ENCODE measurements at places on chromosomes 16 and 17.

GRCh38 chr17:74156878-74157277 lies 46.6 kb upstream of the RPL38 start:
- DNase-seq, result no peak

DNA sequence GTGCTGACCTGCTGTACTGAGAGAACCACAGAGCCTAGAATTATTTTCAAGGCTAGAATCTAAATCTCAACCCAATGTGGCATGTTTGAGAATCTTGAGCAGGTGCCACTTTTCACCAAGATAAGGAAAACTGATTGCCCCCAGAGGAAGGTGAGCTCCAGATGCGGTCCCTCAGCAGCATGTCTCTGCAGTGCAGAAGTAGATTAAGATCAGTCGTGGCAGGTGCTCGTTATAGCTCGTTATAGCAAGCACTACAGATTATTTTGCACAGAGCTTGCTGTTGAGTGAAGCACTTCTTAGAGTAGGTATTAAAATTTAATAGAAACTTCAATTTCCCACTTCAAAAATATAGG lies 176.0 kb downstream of the AATF start:
- no peak for DNase-seq

DNA sequence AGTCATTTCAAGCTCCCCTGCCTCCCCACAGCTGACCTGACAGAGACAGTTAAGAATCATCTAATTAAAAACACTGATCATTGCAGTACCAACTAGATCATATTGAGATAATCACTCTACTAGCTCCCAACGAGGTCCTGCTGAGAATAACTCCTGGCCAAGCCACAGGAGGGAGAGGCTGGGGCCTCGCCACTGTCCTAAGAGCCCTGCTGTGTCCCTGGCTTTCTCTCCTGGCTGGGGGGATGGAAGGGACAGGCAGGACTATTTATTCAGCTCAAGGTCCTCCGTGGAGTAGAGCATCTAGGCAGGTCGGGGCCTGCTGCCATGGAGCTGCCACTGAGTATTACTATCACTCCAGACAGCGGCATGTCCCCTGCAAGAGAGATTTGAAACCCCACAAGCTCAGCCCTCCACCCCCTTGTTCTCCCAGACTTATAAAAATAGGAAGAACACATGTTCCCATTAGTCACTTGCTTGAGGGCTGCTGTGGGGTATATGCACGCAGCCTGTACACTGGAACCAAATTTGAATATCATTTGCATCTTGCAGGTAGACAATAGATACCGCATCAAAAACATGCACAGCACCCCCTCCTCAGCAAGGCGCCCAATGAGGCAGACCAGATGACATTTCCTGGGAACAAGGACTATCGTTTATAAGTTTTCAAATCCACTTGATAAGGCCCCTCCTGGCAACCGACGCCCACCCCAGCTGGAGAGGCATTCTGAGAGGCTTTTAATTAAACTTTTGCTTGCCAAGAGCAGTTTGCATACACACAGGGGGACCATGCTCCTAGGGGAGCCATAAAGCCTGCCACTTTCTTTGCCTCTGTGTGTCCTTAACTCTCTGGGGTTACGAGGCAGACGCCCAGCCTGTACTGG lies 385.2 kb upstream of the ZFHX3 start:
- DNase-seq, result no peak

- DNase-seq, result no peak
These were observed 8.2 kb upstream of the GGA2 start for GRCh38 chr16:23518435-23518891.

- DNase-seq, result no peak
These were observed 52.5 kb downstream of the TEKT5 start for GRCh38 chr16:10641953-10642949.

DNA sequence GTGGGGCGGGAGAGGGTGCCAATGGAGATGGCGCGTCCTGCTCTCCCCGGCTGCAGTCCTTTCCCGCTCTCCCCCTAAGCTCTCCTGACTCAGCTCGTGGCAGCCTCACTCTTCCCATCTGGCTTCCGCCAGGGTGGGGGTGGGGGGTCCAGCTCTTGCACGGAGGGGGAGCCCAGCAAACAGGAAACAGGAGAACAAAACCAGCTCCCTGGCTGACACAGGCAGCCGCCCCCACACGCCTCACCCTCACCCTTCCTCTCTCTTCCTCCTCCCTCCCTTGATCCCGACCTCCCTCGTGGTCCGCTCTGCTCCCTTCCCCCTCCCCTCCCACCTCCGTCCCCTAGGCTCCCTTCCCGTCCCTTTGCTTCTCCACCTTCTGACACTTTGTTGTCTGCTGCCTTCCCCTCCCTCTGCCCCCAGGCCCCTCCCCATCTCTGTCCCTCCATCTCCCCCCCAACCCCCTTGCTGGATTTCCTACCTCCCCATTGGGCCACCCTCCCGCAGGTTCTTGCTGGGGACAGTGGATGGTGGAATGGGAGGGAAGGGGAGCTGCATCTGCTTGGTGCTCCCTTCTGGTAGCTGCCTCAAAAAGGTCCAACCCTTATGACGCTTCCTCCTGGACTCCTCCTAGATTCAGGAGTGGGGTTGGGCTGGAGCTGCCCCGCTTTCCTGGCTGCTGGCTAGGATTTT lies 23.7 kb downstream of the ARHGAP23 start:
- DNase-seq, result peak; percentile 64

DNA sequence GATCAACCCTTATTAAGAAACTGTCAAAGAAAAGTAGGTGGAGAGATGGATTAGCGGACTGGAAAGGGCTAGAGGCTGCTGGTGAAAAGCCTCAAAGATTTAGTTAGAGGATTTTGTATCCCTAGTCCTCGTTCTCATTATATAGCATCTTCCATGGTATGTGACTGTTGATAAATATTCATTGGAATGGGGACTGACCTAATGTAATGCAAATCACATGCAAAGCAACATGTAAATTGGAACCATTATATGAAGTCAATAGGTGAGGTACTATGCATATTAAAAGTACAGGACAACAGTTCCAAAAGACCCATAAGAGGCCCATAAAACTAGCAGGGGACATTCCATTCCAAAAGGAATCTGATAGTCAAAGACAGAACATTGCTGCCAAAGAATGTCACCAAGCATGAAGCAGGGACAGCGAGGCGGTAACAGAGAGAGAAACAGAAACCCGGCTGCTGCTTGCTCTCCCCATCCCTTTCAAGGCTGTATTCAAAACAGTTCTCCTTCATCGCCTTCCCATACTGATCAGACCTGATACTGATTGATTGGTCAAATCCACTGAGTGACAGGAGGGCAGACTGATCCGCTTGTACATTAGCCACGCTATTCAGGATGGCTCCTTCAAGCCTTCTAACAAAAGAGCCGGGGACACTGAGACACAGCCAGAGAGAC lies 44.5 kb downstream of the SOX9 start:
- DNase-seq, result no peak

DNA sequence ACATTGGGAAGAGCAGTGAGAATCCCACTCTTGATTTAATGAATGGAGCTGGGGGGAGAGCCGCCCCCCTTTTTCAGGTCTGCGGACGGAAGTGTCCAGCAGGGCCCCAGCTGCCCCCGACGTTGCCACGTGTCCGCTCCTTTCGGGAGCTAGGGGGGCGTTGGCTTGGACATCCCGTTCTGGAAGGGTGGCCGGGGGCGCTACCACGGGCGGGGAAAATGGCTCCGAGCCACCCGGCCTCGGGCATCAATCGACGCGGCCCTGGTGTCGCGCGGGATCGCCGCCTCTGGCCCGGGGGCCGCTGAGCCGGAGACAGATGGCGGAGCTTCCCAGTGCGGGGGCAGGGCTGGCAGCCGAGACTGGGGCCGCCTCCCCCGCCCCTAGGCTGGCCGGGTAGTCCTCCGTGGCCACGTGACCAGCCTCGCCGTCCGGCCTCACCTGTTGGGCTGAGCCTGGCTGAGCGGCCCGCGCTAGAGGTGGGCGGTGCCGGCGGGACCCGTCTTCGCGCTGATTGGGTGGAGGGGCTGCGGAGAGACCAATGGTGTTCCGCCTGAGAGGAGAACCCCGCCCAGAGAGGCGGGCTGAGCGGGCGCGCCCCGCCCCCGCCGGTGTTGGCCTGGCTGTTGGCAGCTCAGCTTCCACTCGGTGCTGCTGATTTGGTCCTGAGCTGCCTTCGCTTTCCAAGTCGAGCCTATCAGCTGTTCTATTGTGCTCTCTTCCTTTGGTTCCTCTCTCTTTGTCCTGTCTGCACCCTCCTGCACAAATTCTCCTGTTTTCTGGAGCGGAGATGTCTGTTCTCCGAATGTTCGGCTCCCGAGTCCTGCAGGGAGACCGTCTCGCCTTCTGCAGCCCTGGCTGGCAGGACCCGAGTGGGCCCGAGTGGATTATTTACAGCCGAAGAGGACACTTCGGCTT lies 8.3 kb downstream of the HS3ST3B1 start:
- DNase-seq, result peak; percentile 74

DNA sequence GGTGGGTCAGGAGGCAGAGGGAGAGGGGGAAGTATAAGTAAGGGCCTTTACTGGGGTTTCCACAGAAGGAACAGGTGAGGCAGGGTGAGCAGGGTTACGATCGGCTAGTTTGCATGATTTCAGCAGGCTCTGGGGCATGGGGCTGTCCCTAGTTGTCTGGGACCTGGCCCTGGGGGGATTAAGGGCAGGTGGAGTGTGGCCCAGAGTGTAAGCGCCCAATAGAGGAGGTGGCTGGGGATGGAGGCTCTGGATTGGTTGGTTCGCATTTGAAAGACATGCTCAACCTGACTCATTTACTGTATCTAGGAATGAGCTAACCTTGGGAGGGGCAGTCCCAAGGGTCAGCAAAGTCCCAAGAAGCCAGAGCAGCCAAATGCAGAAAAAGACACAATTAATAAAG lies 230.3 kb downstream of the MAP2K4 start:
- no peak for DNase-seq

- peak; percentile 74 for DNase-seq
These were observed 114.1 kb downstream of the SPAG9 start for GRCh38 chr17:51006601-51007000.

GRCh38 chr17:50354776-50355175 lies 8.8 kb downstream of the XYLT2 start:
- DNase-seq, result no peak

- no peak for DNase-seq
These were observed 156.4 kb downstream of the SNX29 start for GRCh38 chr16:12132850-12133440.

GRCh38 chr17:78822552-78822951 lies 18.1 kb downstream of the USP36 start:
- DNase-seq, result peak; percentile 92

DNA sequence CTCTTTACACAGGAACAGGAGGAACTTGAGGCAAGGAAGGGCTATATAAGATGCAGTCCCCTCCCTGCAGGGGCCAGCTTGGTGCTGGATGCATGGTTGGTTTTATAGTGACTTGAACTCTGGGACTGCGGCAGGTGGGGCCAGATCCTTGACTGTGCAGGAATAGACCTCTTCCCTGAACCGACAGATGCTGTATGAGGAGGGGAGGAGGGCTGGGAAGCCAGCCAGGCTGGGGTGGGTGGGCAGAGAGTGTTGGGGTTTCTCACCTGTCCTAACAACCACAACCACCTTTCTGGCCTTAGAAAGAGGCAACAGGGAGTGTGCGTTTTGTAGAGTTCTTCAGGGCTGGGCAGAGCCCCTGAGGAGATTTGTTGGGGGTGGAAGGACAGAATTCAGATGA lies 798.1 kb downstream of the KCNJ18 start:
- DNase-seq, result no peak

- DNase-seq, result peak; percentile 15
These were observed 5.4 kb downstream of the LRRC75A start for GRCh38 chr17:16486373-16487250.

- DNase-seq, result no peak
These were observed 139.3 kb upstream of the IRX3 start for GRCh38 chr16:54425681-54426552.

DNA sequence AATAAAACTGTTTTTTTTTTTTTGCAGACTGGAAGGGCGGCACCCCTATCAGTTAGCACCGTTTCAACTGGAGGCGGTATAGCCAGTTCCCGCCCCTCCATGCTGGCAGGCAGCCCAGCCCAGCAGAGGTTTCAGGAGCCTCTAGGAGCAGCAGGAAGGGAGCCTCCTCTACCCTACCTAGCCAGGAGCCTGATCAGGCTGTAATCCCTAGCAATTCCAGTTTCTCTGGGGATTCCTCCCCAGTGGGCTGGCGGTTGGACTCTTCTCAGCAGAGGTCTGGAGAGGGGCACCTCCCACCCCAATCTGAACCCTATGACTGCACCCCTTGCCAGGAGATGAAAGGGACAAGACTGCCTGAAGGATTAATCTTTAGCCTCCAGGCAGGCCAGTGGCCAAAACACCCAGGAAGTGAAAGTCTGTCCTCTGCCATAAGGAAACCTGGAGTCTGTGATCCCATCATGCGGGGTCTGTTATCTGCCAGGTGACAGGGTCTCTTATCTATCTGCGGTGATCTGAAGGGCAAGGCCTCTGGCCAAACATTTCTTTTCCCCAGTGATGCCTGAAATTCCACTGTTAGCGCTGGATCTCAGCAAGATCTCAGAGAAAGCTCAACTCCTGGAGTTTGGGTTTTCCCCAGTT lies 4.9 kb upstream of the CDH1 start:
- DNase-seq, result no peak

- DNase-seq, result no peak
These were observed 1.3 kb downstream of the SERPINF1 start for GRCh38 chr17:1762901-1763898.

GRCh38 chr17:19372011-19372370 lies 6.3 kb upstream of the MAPK7 start:
- DNase-seq, result no peak

DNA sequence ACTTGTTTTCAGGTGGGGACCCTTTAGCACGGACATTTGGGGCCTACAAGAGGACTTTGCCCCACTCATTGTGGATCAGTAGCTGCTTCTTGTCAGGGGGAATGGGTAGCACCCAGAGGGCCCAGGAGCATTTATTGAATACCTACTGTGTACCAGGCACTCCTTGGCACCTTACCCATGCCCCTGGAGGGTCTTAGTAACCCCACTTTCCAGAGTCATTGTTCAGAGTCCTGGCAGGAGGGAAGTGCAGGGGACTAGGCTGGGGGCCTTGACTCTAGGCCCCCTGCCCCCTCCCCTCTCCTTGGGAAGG lies 21.0 kb upstream of the CIBAR2 start:
- DNase-seq, result no peak

- DNase-seq, result no peak
These were observed 19.2 kb downstream of the NDUFAF8 start for GRCh38 chr17:81258292-81258691.

- no peak for DNase-seq
These were observed 17.2 kb downstream of the SPAG9 start for GRCh38 chr17:51103451-51103850.

GRCh38 chr17:37802712-37803416 lies 58.0 kb upstream of the HNF1B start:
- no peak for DNase-seq

DNA sequence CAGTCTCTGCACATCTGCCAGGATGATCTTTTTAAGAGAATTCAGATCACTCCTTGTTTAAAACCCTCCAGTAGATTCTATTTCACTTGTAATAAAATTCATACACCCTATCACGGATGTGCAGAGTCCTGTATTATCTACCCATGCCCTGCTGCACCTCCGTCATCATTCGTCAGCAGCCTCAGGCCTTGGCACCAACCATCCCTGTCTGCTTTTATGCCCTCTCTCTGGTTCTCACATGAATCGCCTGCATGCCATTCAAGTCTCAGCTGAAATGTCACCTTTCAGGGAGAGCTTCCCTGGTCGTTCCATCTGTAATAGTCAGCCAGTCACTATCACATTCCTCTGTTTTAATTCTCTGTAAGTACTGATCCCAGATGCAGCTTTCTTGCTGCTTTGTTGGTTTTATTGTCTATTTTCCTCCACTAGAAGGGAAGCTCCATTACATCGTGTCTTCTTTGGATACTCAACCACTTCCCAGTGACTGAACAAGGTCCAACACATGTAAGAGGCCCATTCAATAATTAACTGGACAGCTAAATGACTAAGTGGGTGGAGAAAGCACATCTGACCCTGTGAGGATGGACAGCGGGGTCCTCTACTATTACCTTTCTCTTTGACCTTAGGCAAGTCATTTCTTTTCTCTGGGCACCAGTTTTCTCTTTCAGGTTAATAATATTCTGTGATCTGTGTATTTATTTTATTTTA lies 81.2 kb upstream of the GOT2 start:
- DNase-seq, result no peak
